ENCODE measurements at places on chromosomes 12 and 14.

DNA sequence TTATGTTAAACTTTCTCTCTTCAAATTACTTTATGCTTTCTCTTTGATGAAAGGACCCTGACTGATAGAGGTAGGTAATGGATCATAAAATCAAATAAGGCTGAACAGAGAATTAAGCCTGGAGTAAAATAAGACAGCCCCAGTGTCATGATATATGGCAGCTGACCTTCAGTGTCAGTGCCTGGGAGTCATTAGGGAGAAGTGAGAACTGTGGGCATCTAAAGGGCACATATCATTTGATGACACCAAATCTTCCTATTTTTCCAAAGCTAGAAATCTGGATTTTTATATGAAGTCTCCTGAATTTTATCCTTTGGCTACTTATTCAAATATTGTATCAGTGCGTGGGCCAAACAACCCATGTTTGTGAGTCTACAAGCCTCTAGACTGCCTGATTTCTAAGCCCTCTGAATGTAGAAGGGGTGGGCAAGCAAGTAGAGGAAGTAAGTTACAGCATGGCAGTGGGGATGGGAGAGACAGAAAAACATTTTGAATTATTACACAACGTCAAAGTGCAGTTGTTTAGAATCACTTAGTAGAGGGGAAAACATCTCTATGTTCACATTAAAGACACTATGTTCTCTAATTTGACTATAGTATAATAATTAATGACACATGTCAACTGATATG lies 10.0 kb downstream of the SLC39A9 start:
- no peak for DNase-seq

DNA sequence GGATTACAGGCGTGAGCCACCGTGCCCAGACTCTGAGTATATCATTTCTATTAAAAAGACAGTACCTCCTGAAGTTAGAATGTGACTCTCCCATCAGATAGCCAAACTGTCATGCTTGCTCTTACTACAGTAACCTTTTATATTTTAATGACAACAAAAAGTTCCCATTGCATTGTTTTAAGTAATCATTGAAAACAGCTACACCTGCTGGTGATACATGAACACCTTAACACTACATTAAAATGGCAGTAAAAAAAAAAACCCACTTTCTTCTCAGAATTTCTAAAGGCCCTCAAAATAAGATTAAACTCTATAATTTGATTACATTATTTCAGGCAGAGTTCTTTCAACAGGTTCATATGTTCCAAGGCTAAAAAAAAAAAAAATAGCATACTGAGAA lies 76.7 kb downstream of the SH2B3 start:
- no peak for DNase-seq

- no peak for DNase-seq
Measured at GRCh38 chr12:31518680-31519227, 72.2 kb downstream of the DENND5B start.

GRCh38 chr14:103546652-103547454 lies 15.6 kb downstream of the BAG5 start:
- peak; percentile 89 for DNase-seq

GRCh38 chr14:56891226-56891625 lies 80.9 kb upstream of the OTX2 start:
- DNase-seq = no peak

GRCh38 chr14:26896447-26896846 lies 298.6 kb upstream of the NOVA1 start:
- no peak for DNase-seq

GRCh38 chr12:22084852-22085251 lies 38.8 kb downstream of the CMAS start:
- DNase-seq = no peak

DNA sequence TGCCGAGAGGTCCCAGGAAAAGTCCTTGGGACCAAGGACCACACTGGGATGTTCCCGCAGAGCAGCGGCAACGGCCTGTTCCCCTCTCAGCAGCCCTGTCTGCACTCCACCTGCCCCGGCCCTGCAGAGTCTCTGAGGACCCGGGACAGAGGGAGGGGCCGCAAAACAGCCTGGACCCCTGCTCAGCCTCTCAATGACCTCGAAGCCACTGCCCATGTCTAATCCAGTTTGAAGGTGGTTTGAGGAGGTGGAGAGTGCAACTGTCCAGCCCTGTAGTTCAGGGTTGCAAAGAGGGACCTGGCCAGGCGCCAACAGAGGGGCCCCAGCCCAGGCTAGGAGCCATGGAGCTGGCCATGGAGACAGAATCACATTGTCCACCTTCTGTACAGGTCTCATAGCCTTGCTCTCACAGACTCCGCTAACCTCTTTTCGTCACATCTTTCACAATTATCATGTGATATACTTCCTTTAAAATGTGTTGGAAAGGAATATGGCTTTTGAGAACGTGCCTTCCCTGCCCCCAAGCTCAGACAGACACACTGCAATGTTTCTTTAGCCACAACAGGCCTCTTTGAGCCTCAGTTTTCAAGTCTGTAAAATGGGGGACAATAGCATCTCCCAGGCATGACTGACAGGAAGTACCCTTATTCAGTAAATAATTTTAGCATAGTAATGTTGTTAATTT lies 49.3 kb downstream of the ACTN1 start:
- DNase-seq = no peak

- DNase-seq = no peak
Measured at GRCh38 chr12:69331519-69331908, 16.7 kb upstream of the LYZ start.

GRCh38 chr12:56725723-56726102 lies 614 bp upstream of the NACA start:
- no peak for DNase-seq

GRCh38 chr12:67919406-67919805 lies 69.8 kb upstream of the IFNG-AS1 start:
- no peak for DNase-seq

DNA sequence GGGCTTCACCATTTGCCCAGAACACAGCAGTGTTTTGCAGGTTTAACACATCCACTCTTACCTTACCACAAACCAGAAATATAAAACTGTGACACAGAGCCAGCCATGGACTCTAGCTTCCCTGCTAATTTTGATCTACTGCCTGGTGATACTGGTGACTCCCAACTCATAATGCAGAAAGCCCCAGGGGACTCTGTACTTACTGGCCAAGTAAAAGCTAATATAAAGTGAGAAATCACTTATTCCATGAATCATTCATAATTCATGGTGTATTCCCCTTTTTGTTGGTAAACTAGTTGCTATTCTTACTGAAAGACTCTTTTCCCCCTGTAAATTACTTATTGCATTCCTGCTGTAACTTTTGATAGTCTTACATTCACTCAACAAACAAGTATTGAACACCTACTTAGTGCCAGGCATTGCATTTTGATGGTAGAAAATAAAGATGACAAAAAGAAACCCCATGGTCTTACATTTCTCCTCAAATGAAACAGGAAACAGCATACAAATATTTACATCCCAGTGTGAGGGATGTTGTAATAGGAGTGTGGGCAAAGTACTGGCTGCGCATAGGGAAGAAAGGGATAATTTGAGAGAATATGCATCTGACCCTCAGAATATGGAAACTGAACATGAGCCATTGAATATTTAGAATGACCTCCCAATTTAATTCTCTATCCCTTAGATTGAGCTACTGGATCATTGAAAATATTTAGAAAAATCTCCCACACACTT lies 279.6 kb downstream of the PDZRN4 start:
- DNase-seq = no peak

DNA sequence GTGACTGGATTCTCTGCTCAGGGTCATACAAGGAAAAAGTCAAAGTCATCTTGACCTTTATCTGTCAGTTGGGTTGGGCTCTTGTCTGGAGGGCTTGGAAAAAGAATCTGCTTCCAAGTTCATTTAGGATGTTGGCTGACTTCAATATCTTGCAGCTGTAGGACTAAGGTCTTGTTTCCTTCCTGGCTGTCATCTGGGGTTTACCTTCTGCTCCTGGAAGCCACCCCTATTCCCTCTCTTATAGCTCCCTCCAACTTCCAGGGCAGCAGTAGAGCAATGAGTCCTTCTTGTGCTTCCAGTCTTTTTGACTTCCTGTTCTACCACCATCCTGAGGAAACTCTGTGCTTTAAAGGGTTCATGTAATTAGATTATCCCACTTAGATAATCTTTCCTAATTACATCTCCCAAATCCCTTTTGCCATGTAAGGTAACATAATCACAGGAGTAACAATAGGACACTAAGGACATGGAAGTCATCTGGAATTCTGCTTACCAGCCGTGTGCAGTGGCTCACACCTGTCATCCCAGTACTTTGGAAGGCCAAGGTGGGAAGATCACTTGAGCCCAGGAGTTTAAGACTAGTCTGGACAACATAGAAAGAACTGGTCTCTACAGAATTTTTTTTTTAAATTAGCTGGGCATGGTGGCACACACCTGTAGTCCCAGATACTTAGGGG lies 170.7 kb upstream of the KITLG start:
- no peak for DNase-seq

- DNase-seq = no peak
Measured at GRCh38 chr12:88230271-88230670, 88.2 kb downstream of the TMTC3 start.

DNA sequence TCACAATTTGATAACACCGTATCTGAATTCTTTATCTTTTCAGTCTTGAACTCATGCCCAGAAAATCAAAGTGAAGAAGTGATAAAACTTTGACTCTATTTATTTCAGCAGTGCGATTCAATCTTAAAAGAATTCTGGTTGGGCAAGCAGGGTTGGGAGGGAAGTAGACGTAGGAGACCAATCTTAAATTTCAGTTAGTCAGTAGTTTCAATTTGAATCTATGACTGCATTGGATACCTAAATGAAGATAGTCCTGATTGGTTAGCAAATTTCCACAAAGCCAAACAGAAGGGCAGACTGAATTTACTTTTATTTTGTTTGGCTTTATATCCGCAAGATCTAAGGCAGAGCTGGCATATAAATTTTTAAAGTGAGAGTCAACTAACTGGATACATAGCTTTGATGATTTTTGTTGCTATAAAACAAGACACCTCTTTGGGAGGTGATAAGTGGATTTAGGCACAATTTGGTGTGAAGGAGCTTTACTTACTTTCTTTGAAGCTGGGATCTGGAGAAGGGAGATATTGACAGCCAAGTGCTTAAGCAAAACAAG lies 2.6 kb downstream of the ACSS3 start:
- DNase-seq = no peak

GRCh38 chr12:66741919-66742318 lies 63.0 kb upstream of the GRIP1 start:
- no peak for DNase-seq

DNA sequence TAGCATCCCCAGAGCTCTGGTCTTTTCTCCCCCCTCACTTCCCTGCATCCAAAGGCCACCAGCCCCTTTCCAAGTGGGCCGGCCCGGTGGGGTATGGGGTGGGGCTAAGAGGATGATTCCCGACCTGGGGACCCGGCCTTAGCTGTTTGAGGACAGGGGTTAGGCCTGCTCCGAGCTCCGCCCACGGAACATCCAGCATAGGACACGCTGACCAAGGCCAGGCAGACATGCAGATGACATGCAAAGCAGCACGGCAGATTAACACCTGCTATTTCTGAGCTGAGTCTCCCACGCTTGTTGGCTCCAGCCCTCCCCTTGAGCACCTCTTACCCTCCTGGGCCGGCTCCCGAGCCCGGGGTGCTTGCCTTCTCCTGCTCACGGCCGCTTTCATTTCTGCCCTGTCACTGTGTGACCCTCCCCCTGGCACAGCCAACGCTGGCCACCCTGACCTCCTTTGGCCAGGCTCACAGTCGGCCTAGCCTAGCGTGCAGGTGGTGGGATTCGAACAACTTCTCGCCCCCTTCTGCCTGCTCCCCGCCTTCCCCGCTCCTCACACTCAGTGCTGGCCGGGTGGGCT lies 40.2 kb downstream of the TEAD4 start:
- DNase-seq = no peak

DNA sequence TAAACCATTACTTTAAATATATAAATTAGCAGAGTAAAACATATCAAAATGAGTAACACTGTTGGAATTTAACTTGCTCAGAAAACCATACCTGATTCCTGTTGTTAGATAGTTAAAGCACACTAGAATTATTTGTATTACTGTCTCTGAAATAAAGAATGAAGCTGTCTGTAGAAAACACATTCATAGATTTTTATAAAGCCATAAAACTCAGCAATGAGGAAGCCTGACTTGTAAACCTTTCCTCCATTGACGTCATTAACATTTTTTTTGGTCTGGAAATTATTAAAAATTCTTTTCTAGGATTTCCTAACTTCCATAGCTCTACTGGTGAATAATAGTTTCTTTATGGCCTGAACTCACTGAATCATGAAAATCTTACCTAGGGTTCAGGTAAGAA lies 147.6 kb downstream of the BRMS1L start:
- DNase-seq = no peak

DNA sequence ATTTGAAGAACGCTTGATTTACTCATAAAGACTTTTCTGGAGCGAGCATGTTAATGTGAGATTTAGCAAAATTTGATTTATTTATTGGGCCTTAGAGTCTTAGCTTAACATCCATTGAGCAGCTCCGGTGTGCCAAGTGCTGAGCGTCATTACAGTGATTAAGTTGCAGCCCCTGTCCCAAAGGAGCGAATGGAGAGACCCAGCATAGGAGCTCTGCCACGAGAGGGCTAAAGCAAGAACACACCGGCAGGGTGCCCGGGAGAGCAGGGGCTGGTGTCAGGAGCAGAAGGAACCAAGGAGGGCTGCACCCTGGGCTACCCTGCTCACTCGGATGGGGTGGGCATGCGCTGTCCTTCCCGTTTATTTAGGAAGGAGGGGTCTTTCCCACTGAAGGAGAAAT lies 50.6 kb downstream of the PPP2R5C start:
- no peak for DNase-seq

- DNase-seq = no peak
Measured at GRCh38 chr12:94169966-94170689, 21.8 kb downstream of the PLXNC1 start.

- DNase-seq = peak; percentile 71
Measured at GRCh38 chr14:73463411-73463810, 5.1 kb upstream of the NUMB start.

GRCh38 chr12:79420146-79420618 lies 270.6 kb downstream of the PAWR start:
- DNase-seq = no peak

DNA sequence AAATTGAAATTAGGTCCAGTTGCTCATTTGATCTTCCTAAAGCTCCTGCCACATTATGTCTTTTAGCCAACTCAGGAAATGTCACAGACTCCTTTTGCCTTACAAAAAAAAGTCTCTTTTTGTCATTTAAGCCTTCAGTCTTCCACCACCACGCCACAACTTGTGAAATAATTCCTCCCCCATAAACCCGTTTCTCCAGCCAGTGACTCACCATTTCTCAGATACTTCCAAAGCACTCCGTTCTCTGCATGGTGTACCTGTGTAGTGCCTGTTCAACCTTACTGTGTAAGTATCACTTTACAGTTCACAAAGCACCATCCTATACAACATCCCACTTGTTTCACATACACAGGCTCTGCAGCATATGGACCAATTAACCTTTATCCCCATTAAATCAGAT lies 139.5 kb upstream of the AEBP2 start:
- DNase-seq = no peak

DNA sequence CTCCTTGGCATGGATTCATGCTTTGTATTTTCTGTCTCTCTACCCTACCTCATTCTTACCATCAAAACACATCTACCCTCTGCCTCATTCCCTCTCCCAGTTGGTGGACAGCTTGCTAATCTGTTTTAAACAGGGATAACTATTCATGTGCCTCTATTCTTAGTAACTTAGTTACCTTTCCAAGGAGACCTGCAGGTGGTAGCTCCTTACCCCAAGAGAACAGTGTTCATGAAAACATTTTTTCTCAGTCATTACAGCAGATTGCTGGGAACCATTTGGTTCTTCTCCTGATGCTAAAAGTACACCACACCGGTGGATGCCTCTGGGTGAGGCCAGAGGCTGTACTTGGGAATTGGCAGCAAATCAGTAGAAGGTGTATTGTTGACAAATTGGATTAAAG lies 73.0 kb downstream of the CMKLR1 start:
- DNase-seq = no peak

- DNase-seq = peak; percentile 54
Measured at GRCh38 chr12:102478405-102479098, 1.8 kb downstream of the IGF1 start.

Measured in stimulated activated CD8-positive, alpha-beta memory T cell treated with anti-CD3 and anti-CD28 coated beads, Interleukin-4, amount 100 ng/mL, for 48 hours (primary cell).